Activated naive CD8-positive, alpha-beta T cell treated with anti-CD3 and anti-CD28 coated beads for 36 hours (primary cell): ENCODE measurements at places on chromosomes 6 and 20. TPM values are rescaled to one million over a fixed set of nuclear protein-coding genes. Genes with fewer than 3 reads are reported as not detected.

DNA sequence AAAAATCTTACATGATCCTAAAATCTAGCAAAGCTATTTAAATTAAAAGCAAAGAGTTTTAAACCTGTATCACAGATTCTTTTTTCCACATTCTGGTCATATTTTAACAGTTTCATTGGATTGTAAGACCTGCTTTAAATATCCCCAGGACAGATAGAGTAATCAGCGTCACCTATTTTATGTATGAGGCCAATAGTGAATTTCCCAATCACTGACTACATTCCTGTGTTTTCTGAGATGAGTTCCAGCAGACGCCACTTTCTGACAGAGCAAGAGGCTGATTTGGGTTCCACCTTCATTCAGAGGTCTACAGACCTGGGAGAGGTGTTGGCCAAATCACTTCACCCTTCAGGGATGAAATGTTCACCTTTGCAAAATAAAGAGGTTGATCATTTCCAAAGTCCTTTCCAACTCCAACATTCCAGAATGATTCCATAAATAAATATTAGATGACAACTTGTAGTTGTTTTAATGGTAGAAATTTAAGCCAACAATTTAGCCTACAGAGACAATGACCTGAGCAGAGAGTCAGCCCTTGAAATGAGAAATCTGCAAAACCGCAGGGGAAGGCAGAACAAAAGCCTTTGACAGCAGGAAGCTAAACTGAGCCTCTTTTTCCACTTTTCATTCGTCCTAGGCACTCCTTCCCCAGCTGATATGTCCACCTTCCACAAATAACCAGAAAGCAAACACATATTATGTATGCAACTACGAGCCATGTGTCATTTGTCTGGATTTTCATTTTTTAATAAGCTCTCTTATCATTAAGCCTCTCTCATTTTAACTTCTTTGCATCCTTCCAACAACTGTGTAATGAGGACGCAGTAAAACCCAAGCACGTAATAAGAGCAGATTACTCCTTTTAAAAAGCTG, 105.2 kb downstream of the TFAP2A start:
- no peaks in the 10 kb centered on the region for H3K36me3 ChIP-seq
- H3K4me1 ChIP-seq = no peaks in the 10 kb centered on the region

Gene DEFB132
- total RNA-seq = not detected

DNA sequence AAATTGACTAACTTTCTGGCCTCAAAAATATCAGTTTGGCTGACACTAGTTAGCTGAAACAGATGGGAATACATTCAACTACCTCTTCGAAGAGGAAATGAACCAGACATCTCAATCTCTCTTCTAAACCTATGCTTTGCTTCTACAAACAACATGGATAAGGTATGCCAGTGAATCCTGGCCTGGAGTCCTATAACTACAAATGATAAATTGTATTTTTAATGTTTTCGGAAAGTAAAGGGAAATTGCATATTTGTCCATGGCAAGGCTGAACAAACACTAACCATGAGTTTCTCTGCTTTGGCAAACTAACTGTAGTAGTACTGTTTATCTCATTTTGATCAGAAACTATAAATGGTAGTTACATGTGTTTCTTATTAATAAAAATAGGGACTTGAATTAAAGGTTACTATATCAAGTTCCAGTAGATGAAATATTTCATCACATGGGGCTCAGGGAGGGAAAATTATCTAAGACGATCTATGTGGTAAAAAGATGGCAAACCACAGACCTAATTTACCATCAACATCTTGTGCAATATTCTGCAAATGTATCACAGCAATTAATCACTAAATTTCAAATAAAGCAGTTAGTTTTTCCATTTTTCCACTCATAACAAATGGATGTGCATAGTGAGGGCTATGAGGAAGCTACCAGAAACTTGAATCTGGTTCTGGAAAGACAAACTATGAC, 76.8 kb downstream of the COL12A1 start:
- no peaks in the 10 kb centered on the region for H3K36me3 ChIP-seq
- no peak overlapping the region for H3K4me3 ChIP-seq
- no peaks in the 10 kb centered on the region for H3K4me1 ChIP-seq
- H3K27ac ChIP-seq = no peak overlapping the region
- DNase-seq = no peak

GRCh38 chr6:110492584-110492983, 16.2 kb upstream of the SLC22A16 start:
- H3K4me1 ChIP-seq = peaks cover 11% of the 10 kb centered on the region
- no peaks in the 10 kb centered on the region for H3K36me3 ChIP-seq
- DNase-seq = no peak
- H3K27me3 ChIP-seq = peaks cover 8% of the 10 kb centered on the region
- H3K27ac ChIP-seq = no peak overlapping the region

Gene CD164
- total RNA-seq = 180 TPM
